ENCODE measurements at places on chromosomes 2 and 18.

GRCh38 chr2:240794178-240794721 lies 25.8 kb downstream of the KIF1A start:
- DNase-seq: no peak

- DNase-seq: no peak
Measured at GRCh38 chr2:143558665-143559064, 429.4 kb downstream of the ARHGAP15 start.

DNA sequence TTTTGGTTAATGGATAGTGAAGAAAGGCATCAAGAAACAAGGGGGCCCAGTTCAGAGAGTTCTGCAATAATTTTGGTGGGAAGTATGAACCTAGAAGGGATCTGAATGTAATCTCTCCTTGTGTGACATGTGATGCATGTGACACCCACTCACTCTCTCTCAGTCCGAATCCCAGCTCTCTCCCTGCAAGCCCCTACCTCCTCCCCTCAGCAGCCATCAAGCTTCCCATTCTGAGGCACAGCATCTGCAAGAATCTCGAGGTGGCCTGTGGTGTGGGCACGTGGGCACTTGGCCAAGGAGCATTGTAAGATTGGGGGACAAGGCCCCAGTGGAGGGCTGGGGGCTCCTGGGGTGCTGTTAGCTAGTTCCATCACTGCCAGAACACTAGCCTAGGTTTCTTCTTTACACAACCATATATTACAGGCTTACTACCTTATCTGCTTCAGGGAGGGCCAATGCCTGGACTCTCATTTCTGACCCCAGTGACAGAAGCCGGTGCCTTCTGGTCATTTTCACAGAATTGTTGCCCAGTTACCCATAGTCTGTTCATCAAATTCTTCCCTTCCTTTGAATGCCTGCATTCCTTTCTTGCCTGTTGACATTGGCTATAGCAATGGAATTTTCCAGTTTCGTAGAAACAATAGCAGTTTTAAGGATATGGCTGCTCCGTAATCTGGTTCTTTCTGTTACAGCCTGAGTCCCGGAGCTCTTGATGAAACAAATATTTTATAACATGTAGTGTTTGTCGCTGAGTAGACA lies 13.3 kb upstream of the LCLAT1 start:
- no peak for DNase-seq

- DNase-seq: no peak
Measured at GRCh38 chr2:45121236-45121927, 112.1 kb upstream of the SIX2 start.

DNA sequence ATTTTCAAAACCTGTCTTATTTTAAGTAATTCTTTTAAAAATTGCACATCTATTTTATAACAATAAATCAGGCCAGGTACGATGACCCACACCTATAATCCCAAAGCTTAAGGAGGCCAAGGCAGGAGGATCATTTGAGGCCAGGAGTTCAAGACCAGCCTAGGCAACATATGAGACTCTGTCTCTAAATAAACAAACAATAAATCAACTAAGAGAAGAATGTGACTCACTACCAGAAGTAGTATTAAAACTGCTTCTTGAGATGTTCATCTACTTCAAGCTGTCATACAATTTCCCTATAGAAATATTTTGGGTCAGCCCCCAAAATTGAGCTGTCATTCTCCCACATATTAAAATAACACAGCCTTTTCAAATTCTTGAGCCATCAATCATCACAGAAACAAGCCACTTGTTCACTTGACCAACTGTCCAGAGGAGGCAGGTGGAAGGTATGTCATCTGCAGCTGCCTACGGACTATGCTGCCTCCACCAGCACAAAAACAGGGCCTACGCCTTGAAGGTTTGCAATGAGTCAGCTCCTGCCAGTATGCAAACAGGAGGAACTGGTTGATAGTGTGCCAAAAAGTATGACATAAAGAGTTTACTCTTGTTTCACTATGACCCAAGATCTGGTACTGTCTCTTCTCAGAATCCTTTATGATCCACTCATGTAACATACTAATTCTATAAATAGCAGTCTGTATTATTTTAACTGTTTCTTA lies 33.6 kb downstream of the KIDINS220 start:
- DNase-seq: no peak

Data from activated CD8-positive, alpha-beta memory T cell treated with anti-CD3 and anti-CD28 coated beads for 1 hour (primary cell).